Transverse colon (tissue), 4 donors: ENCODE measurements at places on chromosomes 2 and 18.

DNA sequence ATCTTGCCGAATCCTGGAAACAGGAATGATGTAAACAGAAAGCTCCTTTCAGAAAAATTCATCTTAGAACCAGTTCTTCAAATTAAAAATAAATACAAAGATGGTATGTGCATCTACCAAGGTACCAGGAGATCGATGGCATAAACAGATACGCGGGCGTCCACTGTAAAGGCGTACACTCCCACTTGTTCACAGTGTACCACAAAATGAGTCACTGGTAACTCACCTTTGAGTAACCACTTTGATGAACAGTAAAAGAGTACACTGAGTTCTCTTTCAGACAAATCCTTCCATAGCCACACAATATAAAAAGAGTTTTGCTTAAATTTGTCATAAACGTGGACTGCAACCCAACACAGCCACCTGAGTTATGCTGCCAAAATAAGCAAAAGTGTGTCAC, 128.3 kb downstream of the DNER start:
- DNase-seq: no peak

- no peak for DNase-seq
These were observed 152.3 kb downstream of the DIS3L2 start for GRCh38 chr2:232113821-232114220.

GRCh38 chr2:176192351-176192750, 3.9 kb downstream of the HOXD1 start:
- no peak for DNase-seq

GRCh38 chr2:94980406-94980805, 45.1 kb upstream of the MAL start:
- DNase-seq: no peak

DNA sequence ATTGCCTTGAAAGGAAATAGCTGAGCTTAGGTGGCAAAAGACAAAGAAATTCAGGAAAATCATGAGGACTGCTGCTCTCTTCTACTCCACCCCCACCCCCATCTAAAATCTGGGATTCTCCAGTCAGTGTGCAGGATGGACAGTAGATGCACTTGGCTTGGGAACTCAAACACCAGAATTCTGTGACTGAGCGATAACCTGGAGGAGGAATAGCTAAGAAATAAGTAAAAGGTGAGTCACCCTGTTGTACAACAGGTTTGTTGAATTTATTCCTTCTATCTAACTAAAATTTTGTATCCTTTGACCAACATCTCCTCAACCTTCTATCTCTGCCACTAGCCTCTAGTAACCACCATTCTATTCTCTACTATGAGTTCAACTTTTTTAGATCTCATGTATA, 1029.9 kb upstream of the ACVR2A start:
- no peak for DNase-seq

GRCh38 chr2:5740817-5741216, 48.6 kb downstream of the SOX11 start:
- no peak for DNase-seq

- DNase-seq: no peak
These were observed 105.6 kb downstream of the PIGN start for GRCh38 chr18:62081248-62081647.

- no peak for DNase-seq
These were observed 414 bp downstream of the SFTPB start for GRCh38 chr2:85667561-85668008.

GRCh38 chr2:83596592-83597282, 862.3 kb downstream of the SUCLG1 start:
- no peak for DNase-seq

- no peak for DNase-seq
These were observed 24.2 kb downstream of the TMEM18 start for GRCh38 chr2:652881-653480.

GRCh38 chr2:240353944-240354343, 81.5 kb upstream of the GPC1 start:
- DNase-seq: no peak

- no peak for DNase-seq
These were observed 264.3 kb downstream of the NOL4 start for GRCh38 chr18:33960417-33960816.

GRCh38 chr2:183214680-183215079, 90.4 kb downstream of the NUP35 start:
- DNase-seq: no peak

- no peak for DNase-seq
These were observed 2.3 kb downstream of the PPM1B start for GRCh38 chr2:44171018-44171417.

DNA sequence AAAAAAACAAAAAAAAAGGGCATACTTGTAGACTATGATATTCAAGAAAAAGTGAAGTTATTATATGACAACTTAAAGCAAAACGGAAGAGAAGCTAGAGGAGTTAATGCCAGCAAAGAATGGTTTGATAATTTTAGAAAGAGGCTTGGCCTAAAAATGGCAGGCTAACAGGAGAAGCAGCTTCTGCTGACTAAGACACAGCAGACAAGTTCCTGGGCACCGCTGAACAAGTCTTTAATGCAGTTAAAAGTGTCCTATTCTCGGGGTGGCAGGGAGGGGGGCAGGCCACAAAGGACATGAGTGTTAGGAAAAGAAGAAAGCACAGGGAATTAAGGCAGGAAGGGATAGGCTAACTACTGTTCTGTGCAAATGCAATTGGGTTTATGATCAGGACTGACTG, 50.3 kb upstream of the GAREM2 start:
- no peak for DNase-seq

DNA sequence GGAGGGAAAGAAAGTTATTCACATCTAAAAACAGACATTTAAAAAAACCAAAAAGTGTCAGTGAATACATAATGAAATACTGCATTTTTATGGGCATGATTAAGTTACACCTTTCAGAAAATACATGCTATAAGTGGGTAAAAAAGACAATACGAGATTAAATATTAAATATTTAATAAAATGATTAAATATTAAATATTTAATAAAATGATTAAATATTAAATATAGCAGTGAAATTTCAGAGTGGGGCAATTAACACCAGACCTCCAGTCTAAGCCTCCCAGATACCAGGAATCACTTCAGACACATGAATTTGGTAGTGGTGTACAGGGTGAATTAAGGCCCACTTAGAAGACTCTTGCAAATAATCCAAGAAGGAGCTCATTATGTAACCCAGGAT, 15.5 kb downstream of the RBM43 start:
- DNase-seq: no peak

DNA sequence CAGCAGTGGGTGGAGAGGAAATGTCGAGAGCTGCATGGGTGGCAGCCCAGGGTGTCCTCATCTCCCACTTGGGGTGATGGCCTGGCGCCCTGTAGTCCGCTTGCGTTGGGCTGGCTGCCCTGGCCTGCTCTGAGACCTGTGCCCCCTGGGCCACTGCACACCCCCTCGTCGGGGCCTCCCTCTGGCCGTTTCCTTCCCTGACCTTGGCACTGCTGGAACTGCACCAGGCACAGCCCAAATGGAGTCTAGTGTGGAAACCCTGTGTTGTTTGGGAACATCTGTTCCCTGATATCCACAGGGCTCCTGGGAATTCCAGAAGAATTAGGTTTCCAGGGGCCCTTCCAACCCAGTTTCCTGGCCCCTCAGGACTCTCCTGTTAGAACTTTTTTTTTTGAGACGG, 13.9 kb downstream of the EFHD1 start:
- no peak for DNase-seq

DNA sequence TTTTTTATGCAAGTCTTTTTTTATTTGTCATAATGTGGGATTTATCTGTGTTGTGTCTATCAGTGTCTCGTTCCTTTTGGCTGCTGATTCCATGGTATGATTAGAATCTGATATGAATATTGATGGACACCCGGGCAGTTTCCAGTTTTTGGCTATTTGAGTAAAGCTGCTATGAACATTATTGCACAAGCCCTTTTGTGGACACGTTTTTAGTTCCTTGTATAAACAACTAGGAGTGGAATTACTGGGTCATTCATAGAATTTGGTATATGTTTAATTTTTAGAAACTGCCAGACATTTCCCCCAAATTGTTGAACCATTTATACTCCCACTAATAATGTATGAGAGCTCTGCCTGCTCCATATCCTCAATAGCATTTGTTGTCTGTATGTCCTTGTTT, 26.6 kb downstream of the HK2 start:
- no peak for DNase-seq

- DNase-seq: no peak
These were observed 18.8 kb downstream of the ZNF407 start for GRCh38 chr18:74616494-74616893.

DNA sequence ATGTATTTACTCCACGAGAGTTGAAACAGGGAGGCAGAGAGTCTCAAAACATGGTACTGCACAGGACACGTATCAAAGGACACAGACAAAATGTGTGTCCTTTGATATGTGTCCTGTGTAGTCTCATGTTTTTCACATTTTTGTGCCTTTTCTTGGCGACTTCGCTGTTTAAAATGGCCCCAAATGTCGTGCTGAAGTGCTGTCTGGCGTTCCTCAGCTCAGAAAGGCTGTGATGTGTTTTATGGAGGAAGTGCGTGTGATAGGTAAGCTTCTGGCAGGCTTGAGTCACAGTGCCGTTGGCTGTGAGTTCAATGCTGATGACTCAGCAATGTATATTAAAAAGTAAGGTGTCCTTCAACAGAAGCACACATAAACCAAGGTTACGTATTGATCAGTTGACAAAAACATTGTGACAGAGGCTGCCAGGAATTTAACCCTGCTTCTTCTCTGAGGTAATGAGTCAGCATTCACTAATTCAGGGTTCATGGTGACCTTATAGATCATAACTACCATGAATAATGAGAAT, 78.2 kb downstream of the DYSF start:
- no peak for DNase-seq

DNA sequence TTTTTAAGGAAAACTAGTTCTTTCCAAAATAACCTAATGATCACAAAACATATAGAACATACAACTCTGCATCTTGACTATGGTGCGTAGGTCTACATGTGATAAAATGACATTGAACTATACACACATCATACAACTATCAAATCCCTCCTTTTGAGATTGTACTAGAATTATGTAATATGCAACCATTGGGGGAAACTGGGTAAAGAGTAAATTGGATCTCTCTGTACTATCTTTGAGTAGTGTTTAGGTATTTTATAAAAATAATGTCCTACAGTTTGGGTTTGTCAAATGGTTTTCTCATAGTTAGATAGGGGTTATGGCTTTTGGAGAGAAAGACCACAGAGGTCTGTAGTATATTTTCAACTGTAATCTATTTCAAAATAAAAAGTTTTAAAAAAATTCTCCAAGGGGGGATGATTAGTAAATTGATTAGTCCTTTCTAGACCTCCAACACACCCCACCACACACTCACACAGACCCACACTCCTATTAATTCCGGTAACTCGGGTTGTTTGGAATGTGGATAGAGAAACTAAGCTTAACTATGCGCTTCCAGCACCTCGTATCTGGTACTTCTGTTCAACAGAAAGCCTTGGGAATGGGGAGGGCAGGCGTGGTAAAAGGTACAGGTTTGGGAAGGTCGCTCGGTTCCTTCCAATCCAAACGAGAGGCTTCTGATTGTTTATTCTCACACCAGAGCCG, 695 bp upstream of the BIRC6 start:
- DNase-seq: no peak

DNA sequence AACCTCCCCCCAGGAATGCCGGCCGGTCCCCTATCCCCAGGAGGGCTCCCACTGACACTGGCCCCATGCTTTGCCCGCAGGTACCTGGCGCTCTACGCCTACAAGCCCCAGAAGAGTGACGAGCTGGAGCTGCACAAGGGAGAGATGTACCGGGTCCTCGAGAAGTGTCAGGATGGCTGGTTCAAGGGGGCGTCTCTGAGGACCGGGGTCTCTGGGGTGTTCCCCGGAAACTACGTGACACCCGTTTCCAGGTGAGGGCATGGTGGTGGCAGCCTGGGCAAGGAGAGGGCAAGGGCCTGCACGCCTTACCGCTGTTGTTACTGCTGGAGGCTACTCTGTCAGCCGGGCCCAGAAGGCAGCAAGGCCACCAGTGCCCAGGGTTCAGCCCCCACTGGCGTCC, 181.3 kb downstream of the SEPTIN10 start:
- DNase-seq: no peak

- DNase-seq: no peak
These were observed 504.0 kb downstream of the PLCL1 start for GRCh38 chr2:198308368-198308767.

DNA sequence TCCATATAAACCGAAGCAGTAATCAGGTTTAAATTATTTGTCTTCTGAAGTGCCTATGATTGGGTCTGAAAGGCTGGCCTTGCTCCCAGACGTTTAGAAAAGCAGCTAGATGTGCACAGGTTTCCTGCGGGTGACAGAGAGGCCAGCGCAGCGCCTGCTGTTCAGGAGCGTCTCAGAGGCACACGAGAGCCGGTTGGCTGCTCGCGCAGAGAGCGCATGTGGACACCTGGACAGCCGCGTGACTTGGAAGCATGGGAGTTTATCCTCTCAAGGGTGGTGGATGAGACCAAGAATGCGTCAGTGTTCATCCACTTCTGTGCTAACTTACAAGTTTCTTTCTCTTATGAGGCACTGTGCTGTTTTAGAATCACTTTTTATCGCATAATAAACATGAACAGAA, 303.7 kb downstream of the PTGR3 start:
- DNase-seq: peak; percentile 23

GRCh38 chr2:2573205-2573604, 242.1 kb upstream of the MYT1L start:
- DNase-seq: no peak

- no peak for DNase-seq
These were observed 218.0 kb downstream of the IRS1 start for GRCh38 chr2:226581661-226582060.

GRCh38 chr2:136065384-136065783, 52.6 kb downstream of the CXCR4 start:
- no peak for DNase-seq

GRCh38 chr2:99670768-99671734, 181.2 kb upstream of the REV1 start:
- no peak for DNase-seq

- no peak for DNase-seq
These were observed 148.5 kb downstream of the FHOD3 start for GRCh38 chr18:36446059-36446458.

DNA sequence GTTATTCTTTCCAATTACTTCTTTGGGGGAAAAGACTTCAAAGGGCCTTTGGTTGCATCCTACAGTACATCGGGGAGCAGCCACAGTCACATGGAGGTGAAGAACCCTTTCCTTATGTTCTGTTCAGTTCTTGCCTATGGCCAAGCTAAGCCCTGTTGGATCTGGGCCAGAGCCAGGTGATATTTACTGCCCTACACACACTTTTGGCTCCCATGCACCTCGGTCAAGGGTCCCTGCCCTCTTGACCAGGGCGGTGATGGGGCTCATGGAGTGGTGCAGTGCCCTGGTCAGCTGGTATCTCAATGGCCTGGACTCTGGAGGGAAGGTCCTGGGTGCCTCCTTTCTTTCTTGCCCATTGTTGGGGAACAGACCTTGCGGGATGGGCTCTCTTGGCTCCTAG, 98.7 kb downstream of the VAPA start:
- DNase-seq: no peak

DNA sequence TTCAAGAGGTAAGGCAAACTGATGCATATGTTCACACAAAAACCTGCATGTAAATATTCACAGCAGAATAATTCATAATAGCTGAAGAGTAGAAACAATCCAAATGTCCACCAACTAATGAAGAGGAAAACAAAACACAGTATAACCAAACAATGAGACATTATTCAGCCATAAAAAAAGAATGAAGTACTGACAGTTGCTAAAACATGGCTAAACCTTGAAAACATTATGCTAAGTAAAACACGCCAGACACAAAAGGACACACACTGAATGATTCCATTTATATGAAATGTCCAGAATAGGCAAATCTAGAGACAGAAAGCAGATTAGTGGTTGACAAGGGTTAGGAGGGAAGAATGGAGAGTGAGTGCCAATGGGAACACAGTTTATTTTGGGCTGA, 86.9 kb downstream of the SESTD1 start:
- no peak for DNase-seq

- DNase-seq: no peak
These were observed 128.6 kb downstream of the ZFP36L2 start for GRCh38 chr2:43097644-43098408.
